ENCODE measurements at places on chromosomes 13 and 19.

- H3K27ac ChIP-seq: no peak overlapping the region
- peaks cover 19% of the 10 kb centered on the region for H3K36me3 ChIP-seq
- DNase-seq: no peak
These were observed 123.8 kb downstream of the RNF17 start for GRCh38 chr13:24887759-24888158.

- peak; percentile 49 for DNase-seq
- peaks cover 41% of the 10 kb centered on the region for H3K4me1 ChIP-seq
- H3K27ac ChIP-seq: peak overlapping the region; percentile 47
- H3K27me3 ChIP-seq: no peaks in the 10 kb centered on the region
- H3K36me3 ChIP-seq: no peaks in the 10 kb centered on the region
- H3K4me3 ChIP-seq: no peak overlapping the region
These were observed 269.6 kb downstream of the DNAJC15 start for GRCh38 chr13:43293008-43293407.

- H3K4me3 ChIP-seq: peak overlapping the region; percentile 27
- DNase-seq: peak; percentile 72
- no peaks in the 10 kb centered on the region for H3K27me3 ChIP-seq
- no peaks in the 10 kb centered on the region for H3K4me1 ChIP-seq
- H3K27ac ChIP-seq: no peak overlapping the region
These were observed 154.9 kb downstream of the TM9SF2 start for GRCh38 chr13:99656092-99656745.

GRCh38 chr19:6235031-6235951 lies 44.5 kb downstream of the MLLT1 start:
- no peaks in the 10 kb centered on the region for H3K27me3 ChIP-seq
- no peak for DNase-seq
- peaks cover 45% of the 10 kb centered on the region for H3K4me1 ChIP-seq
- no peak overlapping the region for H3K4me3 ChIP-seq
- peaks cover under 1% of the 10 kb centered on the region for H3K36me3 ChIP-seq
- H3K27ac ChIP-seq: no peak overlapping the region

DNA sequence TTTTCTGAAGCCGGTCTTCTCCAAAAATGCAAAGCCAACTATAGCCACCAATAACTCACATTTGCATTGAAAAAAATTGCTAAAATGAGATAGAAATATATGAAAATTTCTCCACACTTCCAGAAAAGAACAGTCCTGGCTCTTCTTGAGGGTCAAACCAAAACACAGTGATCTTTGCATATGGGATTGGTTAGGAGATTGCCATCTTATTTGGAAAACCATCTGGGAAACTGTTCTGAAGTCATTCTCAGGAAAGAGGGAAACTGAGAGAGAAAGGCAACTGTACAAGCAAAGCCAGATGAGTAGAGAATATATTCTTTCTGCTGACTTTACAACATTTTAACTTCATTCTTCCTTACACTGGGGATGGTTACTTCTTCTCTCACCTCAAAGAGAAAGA lies 54.6 kb downstream of the HSPH1 start:
- H3K4me1 ChIP-seq: no peaks in the 10 kb centered on the region
- DNase-seq: no peak
- H3K4me3 ChIP-seq: no peak overlapping the region

GRCh38 chr19:6212403-6213265 lies 67.1 kb downstream of the MLLT1 start:
- H3K4me1 ChIP-seq: no peaks in the 10 kb centered on the region
- H3K4me3 ChIP-seq: no peak overlapping the region
- H3K27ac ChIP-seq: no peak overlapping the region
- H3K27me3 ChIP-seq: no peaks in the 10 kb centered on the region
- no peaks in the 10 kb centered on the region for H3K36me3 ChIP-seq

DNA sequence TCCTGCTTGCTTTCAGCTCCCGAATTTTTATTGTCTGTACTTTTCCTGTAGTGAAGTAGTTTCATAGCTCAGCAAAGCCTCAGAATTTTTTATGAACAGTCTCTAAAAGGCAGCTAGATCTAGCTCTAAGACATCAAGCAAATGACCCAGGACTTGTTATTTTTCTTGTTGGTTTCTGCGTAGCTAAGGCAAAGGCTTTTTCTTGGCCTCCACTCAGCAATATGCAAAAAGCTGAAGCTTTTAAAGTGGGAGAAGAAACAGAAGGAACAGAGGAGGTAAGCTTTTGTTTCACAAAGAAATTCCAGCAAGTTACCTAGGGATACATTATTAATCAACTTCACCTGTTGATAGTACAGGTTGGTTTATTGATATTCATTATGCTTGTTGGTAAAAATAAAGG lies 235.9 kb downstream of the PCDH20 start:
- H3K27me3 ChIP-seq: no peaks in the 10 kb centered on the region
- H3K4me1 ChIP-seq: no peaks in the 10 kb centered on the region
- no peak overlapping the region for H3K27ac ChIP-seq

DNA sequence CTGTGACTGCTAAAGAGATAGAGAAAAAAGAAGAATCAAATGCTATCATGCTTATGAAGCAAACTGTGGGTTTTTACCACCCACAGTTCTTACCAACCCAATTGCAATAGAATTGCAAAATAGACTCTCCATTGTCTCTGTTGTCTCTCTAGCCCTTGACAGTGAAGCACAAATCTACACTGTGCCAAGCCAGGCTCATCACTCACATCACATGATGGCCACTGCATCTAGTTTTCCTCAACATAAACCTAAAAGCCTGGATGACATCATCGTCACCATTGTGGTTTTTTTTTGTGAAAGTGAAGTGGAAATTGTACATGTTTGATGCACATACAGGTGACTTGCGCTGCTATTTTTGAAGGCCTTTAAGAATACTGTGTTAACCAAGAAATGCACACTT lies 56.1 kb downstream of the KL start:
- H3K4me3 ChIP-seq: no peak overlapping the region
- no peaks in the 10 kb centered on the region for H3K27me3 ChIP-seq
- DNase-seq: no peak
- H3K4me1 ChIP-seq: peaks cover 12% of the 10 kb centered on the region
